Osteocyte (in vitro differentiated cells): ENCODE measurements at places on chromosomes 1 and 21. TPM values are rescaled to one million over a fixed set of nuclear protein-coding genes. Genes with fewer than 3 reads are reported as not detected.
A peak's percentile ranks its signal among the peaks of the same experiment; 100 is the strongest.

Gene PLEKHN1
- 0.21 TPM in 2 replicates for total RNA-seq

Gene GPR153
- 4.2 and 4.4 TPM in 2 replicates for total RNA-seq

Gene PERM1
- total RNA-seq, result 0.13 TPM in 1 of 2 replicates, not detected in the other

DNA sequence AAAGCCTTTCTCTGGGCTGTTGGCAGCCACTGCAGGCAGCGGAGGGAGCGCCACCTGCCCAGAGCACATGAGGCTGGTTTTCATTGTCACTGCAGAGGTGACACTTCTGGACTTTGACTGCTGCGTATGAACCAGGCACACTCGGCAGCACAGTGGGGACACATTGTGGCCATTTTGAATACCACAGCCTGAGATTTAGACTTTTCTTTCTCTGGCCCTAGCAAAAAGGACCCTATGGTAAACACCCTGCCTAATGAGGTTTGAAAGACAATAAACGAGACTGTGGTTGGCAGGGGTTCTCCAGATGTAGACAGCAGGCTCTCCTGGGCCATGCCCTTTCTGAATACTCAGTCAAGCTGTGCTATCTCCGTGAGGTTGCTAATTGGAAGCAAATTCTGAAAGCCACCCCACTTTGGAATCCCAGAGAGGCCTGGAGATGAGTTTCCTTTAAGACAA is 12.0 kb upstream of the KCNE2 start:
- DNase-seq, result no peak

DNA sequence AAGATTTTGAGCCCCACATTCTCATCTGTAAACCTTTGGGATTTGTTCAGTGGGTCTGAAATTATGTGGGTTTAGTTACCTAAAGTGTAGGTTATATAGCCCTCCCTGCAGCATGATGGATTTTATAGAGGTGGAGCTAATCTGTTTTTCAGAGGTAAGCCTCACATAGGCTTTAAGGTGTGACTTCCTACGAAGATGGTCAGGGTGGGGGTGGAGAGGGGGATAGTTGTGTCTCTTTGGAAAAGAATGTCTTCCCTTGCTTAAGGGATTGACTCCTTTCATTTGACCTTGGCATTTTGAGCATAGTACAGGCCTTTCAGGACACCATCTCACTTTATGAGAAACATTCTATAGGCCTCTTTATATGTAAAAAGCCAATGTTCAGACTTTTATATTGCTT is 3.4 kb downstream of the CACHD1 start:
- DNase-seq, result no peak

GRCh38 chr1:203649999-203650836 is 23.6 kb downstream of the ATP2B4 start:
- peak; percentile 87 for DNase-seq
